Panc1 (cell line): ENCODE measurements at places on chromosomes 7 and 10. TPM values are rescaled to one million over a fixed set of nuclear protein-coding genes. Genes with fewer than 3 reads are reported as not detected.

The FAM13C gene
- not detected for total RNA-seq

The ZNF316 gene
- 37.8 TPM for total RNA-seq

The LIPF gene
- not detected for total RNA-seq

The OR9A2 gene
- not detected for total RNA-seq

The ZNF239 gene
- 18.5 TPM for total RNA-seq

The STAG3 gene
- 1.7 TPM for total RNA-seq

The SORCS3 gene
- total RNA-seq: not detected

The ASIC3 gene
- total RNA-seq: 1.3 TPM

The TFR2 gene
- total RNA-seq: 9.1 TPM

The SLC13A4 gene
- not detected for total RNA-seq

The DYNC1I1 gene
- total RNA-seq: 0.13 TPM

The DNAJC12 gene
- total RNA-seq: 0.44 TPM

The ANKRD7 gene
- total RNA-seq: 1.0 TPM

DNA sequence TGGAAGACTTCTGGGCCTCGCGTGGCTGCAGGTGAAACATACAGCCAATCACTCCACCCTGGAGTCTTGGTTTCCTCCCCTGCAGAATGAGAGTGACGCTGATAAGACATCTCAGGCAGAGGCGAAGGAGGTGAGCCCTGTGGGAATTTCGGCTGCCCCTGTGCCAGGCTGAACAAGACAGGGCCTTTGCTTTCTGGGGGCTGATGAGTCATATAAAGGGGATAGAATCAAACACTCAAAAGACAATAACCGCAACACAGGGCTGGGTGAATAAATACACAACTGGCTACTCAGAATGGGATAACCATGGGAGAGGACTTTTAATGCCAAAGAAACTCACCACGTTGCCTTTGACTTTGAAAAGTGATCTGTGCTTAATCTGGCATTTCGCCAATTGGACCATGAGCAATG is 143.8 kb downstream of the KCNMA1 start:
- H3K36me3 ChIP-seq: no peaks in the 10 kb centered on the region
- no peaks in the 10 kb centered on the region for H3K27me3 ChIP-seq
- no peak overlapping the region for H3K4me3 ChIP-seq
- peaks cover 39% of the 10 kb centered on the region for H3K4me1 ChIP-seq
- no peak for DNase-seq

- H3K27me3 ChIP-seq: no peaks in the 10 kb centered on the region
- H3K4me3 ChIP-seq: no peak overlapping the region
- H3K36me3 ChIP-seq: no peaks in the 10 kb centered on the region
- H3K27ac ChIP-seq: peak overlapping the region; percentile 70
These were observed 43.1 kb downstream of the KLF6 start for GRCh38 chr10:3741688-3742461.

GRCh38 chr7:139570626-139571025 is 47.1 kb downstream of the CLEC2L start:
- no peaks in the 10 kb centered on the region for H3K36me3 ChIP-seq
- no peaks in the 10 kb centered on the region for H3K27me3 ChIP-seq
- H3K4me3 ChIP-seq: no peak overlapping the region
- no peak for DNase-seq

GRCh38 chr10:122639801-122640200 is 59.8 kb downstream of the C10orf120 start:
- peaks cover 4% of the 10 kb centered on the region for H3K27me3 ChIP-seq
- H3K4me3 ChIP-seq: no peak overlapping the region
- DNase-seq: no peak
- no peak overlapping the region for H3K27ac ChIP-seq
- no peaks in the 10 kb centered on the region for H3K4me1 ChIP-seq
- no peaks in the 10 kb centered on the region for H3K36me3 ChIP-seq

- no peaks in the 10 kb centered on the region for H3K4me1 ChIP-seq
- no peak for DNase-seq
- H3K36me3 ChIP-seq: no peaks in the 10 kb centered on the region
- no peak overlapping the region for H3K4me3 ChIP-seq
These were observed 14.1 kb upstream of the NDUFA5 start for GRCh38 chr7:123571684-123572083.

GRCh38 chr7:42198974-42199668 is 37.9 kb downstream of the GLI3 start:
- no peak overlapping the region for H3K4me3 ChIP-seq
- DNase-seq: no peak
- no peak overlapping the region for H3K27ac ChIP-seq
- H3K27me3 ChIP-seq: no peaks in the 10 kb centered on the region
- H3K36me3 ChIP-seq: no peaks in the 10 kb centered on the region
- H3K4me1 ChIP-seq: no peaks in the 10 kb centered on the region

DNA sequence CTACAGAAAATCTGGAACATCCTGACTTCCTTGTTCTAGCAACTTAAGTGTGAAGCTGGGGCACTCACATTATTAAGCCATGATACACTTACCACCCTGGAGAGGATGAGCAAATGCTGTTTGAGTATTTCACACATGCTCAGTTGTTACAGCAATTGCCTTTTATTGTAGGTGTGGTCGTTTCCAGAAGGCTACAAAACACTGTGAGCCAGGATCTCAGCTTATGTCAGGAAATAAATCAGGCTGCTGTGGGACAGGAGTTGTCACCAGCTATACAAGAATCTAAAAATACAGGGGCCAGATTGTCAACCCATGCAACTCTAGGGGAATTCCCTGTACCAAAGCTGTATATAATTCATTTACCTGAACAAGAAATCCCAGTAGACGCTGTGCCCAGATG is 273.3 kb upstream of the SP4 start:
- H3K27ac ChIP-seq: no peak overlapping the region
- H3K36me3 ChIP-seq: no peaks in the 10 kb centered on the region
- no peak for DNase-seq
- H3K4me1 ChIP-seq: no peaks in the 10 kb centered on the region
- H3K4me3 ChIP-seq: no peak overlapping the region

DNA sequence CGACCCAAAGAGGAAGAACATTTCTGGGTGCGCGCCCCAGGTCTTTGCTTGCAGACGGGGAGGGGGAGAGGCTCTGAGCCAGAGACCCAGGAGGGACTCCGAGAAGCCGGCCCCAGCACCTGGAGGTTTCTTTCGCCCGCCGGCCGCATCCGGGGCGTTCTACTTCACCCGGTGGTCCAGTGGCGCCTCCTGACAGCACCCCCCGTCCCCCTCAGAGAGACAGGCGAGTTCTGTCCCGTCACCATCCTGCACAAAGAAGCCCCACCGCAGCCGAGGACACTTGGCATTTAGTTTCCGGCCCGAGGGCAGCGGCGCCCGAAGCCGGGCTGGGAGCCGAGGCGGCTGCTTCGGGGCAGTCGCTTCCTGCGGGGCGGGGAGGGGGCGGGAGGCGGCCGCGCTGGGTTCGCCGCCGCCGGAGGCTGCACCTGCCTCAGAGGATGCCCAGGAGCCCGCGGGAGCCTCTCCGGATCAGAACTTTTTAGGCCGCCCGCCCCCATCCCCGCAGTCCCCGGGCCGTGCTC is at the start of gene TMEM178B:
TSS of gene TMEM178B (plus strand) at position 424 of the 521 bp plus-strand sequence.
- H3K27me3 ChIP-seq: peaks cover 54% of the 10 kb centered on the region
- H3K27ac ChIP-seq: no peak within 1 kb of the TSS
- H3K36me3 ChIP-seq: no peaks in the 10 kb centered on the region
- peaks cover 6% of the 10 kb centered on the region; the same call in 1 of the 2 replicates for H3K4me1 ChIP-seq

DNA sequence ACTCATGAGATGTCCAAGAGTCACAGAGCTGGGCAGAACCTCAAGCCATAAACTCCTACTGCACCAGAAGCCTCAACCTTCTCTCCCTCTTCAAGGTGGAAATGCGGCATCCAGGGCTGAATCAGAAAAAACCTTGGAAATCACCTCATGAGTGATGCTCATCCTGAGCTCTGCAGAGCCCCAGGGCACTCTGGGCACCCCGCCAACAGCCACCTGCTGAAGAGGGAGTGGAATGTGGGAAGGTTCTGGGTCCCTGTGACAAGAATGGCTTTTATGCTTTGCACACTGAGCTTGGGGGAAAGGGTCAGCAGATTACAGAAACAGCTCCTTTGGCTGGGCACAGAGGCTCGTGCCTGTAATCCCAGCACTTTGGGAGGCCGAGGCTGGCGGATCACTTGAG is 18.8 kb downstream of the NUDT1 start:
- H3K27ac ChIP-seq: no peak overlapping the region
- no peak for DNase-seq
- H3K36me3 ChIP-seq: no peaks in the 10 kb centered on the region; the same call in 1 of the 2 replicates
- H3K27me3 ChIP-seq: no peaks in the 10 kb centered on the region

- H3K36me3 ChIP-seq: no peaks in the 10 kb centered on the region
- no peaks in the 10 kb centered on the region for H3K4me1 ChIP-seq
- no peak overlapping the region for H3K27ac ChIP-seq
These were observed 63.1 kb downstream of the MALRD1 start for GRCh38 chr10:19111501-19112267.

DNA sequence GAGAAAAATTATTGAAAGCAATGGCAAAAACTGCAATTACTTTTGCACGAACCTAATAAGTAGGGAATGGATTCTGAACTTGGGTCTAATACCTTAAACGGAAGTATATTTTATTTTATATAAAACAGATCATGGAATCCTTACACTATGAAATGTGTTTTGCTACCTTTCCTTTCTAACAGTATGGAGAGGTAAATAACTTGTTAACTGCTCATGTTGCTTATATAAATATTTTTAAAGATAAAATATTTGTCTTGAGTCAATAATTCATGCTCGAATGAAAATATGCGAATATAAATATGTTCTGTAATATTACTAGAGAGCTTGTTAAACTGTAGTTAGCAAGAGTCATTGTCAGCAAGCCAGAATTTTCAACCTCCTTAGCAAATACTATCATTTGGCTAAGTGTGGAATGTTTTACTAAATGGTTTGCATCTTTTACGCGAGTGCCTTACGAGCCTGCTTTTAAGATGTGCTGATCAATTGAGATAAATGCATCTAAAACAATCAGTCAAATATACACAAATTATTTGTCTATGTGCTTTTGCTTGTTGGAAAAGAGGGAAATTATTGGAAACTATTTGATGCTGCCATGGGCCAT is 5.9 kb downstream of the GNAT3 start:
- H3K27ac ChIP-seq: peak overlapping the region; percentile 61; the same call in 1 of the 2 replicates
- H3K27me3 ChIP-seq: no peaks in the 10 kb centered on the region
- no peaks in the 10 kb centered on the region for H3K36me3 ChIP-seq
- H3K4me3 ChIP-seq: no peak overlapping the region
- peaks cover 11% of the 10 kb centered on the region for H3K4me1 ChIP-seq

GRCh38 chr10:62709200-62709599 is 95.3 kb upstream of the ADO start:
- H3K4me3 ChIP-seq: no peak overlapping the region
- DNase-seq: no peak
- H3K27ac ChIP-seq: no peak overlapping the region

DNA sequence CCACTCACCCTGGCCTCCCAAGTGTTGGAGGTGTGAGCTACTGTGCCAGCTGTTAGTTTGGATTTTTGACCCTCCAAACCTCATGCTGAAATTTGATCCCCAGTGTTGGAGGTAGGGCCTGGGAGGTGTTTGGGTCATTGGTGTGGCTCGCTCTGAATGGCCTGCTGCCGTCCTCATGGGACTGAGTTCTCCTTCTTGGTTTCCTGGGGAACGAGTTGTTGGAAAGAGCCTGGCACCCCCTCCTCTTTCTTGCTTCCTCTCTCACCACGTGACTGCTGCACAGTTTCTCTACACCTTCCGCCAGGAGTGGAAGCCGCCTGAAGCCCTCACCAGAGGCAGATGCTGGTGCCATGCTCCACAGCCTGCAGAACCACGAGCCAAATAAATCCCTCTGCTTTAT is 253.5 kb downstream of the PHTF2 start:
- H3K27me3 ChIP-seq: no peaks in the 10 kb centered on the region
- DNase-seq: no peak
- no peak overlapping the region for H3K27ac ChIP-seq
- no peak overlapping the region for H3K4me3 ChIP-seq
- no peaks in the 10 kb centered on the region for H3K36me3 ChIP-seq

GRCh38 chr10:43128331-43128730 is 9.9 kb upstream of the CSGALNACT2 start:
- H3K4me1 ChIP-seq: no peaks in the 10 kb centered on the region
- no peak overlapping the region for H3K27ac ChIP-seq
- H3K36me3 ChIP-seq: no peaks in the 10 kb centered on the region

DNA sequence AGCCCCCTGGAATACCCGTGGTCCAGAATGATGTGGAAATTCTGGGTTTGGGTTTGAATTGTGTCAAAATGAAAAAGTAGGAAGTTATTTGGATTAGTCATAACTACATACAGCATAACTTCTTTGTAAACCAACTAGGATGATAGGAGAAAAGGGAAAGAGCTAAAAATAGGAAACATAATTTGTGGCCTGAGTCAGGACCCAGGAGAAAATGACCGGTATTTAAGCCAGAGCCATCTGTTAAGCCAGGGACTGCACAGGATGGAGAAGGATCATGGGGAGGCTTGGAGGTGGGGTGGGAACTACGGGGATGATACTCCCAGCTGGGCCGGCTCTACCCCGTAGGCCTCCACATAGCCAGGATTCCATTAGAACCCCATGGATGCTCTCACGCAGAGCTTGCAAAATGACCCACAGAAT is 98.6 kb downstream of the MYOF start:
- no peak overlapping the region for H3K4me3 ChIP-seq
- peaks cover 45% of the 10 kb centered on the region for H3K36me3 ChIP-seq
- no peak for DNase-seq
- peaks cover 10% of the 10 kb centered on the region; the same call in 1 of the 2 replicates for H3K4me1 ChIP-seq

DNA sequence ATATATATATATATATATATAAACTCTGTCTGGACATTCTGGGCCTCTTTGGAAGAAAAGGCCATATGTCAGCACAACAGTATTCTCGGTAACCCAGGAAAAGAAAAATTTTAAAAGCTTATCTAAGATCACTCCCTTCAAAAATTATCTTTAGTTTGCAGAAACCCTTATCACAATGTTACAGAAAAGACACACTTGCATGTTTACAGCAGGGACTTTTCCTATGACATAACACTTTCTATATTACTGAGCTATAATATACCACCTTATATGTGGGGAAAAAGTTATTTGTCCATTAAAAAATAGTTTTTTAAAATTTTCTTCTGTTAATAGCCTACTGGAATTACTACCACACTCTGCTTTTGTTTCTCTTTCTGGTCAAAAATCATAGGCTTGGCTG is 25.4 kb downstream of the ANKRD61 start:
- H3K4me1 ChIP-seq: peaks cover 8% of the 10 kb centered on the region
- H3K27ac ChIP-seq: 0 out of 2 replicates have a peak overlapping the region, but pooled peaks have one; percentile 89
- no peaks in the 10 kb centered on the region for H3K27me3 ChIP-seq

DNA sequence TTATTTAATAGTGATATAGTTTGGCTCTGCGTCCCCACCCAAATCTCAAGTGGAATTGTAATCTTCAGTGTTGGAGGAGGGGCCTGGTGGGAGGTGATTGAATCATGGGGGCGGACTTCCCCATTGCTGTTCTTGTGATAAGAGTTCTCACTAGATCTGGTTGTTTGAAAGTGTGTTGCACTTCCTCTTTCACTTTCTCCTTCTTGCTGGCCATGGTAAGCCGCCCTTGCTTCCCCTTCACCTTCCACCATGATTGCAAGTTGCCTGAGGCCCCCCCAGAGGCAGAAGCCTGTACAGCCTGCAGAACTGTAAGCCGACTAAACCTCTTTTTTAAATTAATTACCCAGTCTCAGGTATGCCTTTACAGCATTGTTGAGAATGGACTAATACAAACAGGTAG is 101.4 kb downstream of the MTPAP start:
- H3K36me3 ChIP-seq: no peaks in the 10 kb centered on the region
- H3K27ac ChIP-seq: no peak overlapping the region
- H3K4me3 ChIP-seq: no peak overlapping the region
- no peak for DNase-seq
- H3K4me1 ChIP-seq: no peaks in the 10 kb centered on the region; the same call in 1 of the 2 replicates
